CD4-positive, alpha-beta T cell treated with Interleukin-21 for 1 hour (primary cell): ENCODE measurements at places on chromosomes 2 and 18.
A peak's percentile ranks its signal among the peaks of the same experiment; 100 is the strongest.

- DNase-seq, result no peak
These were observed 127.7 kb upstream of the GLI2 start for GRCh38 chr2:120607996-120608395.

- DNase-seq, result no peak
These were observed 256.7 kb upstream of the TNP1 start for GRCh38 chr2:217116610-217117009.

DNA sequence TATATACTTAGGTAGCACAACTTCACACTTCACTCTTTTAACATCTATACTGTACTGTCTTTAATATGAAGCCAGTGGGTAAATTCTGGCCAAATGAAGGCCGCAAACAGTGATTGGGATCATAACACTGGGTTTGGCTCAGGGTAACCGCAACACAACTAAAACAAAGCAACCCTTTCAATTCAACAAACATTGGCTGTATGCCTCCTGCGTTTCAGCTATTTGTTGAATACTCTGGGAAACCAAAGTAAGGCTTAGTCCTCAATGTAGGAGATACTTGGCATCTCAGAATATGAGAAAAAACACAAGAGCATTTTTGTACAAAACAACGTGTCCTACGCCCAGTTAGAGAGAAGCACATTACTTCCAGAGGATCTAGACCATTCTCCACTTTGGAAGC lies 693.3 kb upstream of the KLHL29 start:
- DNase-seq, result no peak

DNA sequence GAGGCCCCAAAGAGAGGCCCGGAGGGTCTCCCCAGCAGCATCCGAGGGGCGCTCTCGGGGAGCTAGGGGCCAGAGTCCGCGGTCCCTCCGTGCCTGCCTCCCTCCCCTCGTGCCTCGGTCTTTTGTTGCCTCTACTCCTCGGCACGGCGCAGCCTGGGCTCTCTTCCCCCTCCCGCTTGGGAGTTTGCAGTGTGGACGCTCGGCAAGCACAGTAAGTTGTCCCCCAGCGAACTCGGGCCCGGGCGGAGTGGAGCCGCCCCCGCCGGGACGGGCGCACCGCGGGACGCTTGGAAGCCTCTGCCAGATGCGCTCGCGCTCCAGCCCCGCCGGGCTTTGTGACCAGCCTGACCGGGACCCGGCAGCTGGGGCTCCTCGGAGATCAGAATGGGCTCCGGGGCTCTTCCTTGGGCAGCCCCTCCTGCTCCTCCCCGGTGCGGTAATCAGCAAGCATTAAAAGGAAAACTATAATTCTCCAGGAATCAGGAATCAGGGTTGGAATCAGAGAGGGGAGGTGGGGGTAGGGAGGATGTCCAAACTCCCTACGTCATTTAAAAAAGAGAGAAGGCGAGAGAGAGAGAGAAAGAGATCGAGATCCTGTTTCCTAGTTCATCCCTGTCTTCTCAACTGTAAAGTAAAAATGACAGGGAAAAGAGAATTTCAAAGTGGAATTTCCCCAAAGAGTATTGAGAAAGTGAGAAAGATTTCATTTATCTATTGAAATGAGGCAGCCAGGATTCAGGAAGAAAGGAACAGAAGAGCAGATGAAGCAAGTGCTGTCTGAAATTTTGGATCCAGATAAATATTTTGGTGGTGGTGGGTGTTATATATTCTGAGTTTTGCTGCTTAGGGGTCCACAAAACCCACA lies 786 bp upstream of the TMEM200C start:
- no peak for DNase-seq

DNA sequence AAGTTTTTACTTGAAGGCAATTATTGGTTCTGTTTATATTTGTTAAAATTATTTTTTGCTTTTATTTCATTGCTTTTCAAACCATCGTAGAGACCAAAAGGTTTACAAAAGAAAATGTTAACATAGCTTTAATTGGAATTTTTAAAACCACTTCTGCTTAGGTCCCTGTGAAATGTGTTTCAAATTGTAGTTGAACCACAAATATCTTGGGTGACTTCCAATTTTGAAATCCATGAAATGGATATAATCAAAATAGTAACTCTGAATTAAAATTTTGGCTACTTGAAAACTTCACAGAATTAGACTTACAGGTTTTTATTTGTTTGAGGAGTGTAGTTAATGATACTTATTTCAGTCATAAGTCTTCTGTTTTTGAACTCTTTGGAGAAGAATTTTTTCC lies 3.1 kb upstream of the SPAG16 start:
- no peak for DNase-seq

GRCh38 chr2:134782792-134783191 lies 55.6 kb upstream of the ACMSD start:
- peak; percentile 6 for DNase-seq

DNA sequence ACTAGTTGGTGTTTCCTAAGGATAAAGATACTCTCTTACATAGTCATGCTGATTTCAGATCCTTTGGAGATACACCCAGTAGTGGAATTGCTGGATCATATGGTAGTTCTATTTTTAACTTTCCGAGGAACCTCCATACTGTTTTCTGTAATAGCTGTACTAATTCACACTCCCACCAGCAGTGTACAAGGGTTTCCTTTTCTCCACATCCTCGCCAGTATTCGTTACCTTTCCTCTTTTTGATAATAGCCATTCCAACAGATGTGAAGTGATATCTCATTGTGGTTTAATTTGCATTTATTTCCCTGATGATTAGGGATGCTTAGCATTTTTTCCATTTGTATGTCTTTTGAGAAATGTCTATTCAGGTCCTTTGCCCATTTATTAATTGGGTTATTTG lies 34.0 kb downstream of the ACTR2 start:
- no peak for DNase-seq

GRCh38 chr2:446963-447530 lies 159.2 kb upstream of the ALKAL2 start:
- no peak for DNase-seq

GRCh38 chr2:109226128-109226527 lies 97.1 kb downstream of the SH3RF3 start:
- no peak for DNase-seq

DNA sequence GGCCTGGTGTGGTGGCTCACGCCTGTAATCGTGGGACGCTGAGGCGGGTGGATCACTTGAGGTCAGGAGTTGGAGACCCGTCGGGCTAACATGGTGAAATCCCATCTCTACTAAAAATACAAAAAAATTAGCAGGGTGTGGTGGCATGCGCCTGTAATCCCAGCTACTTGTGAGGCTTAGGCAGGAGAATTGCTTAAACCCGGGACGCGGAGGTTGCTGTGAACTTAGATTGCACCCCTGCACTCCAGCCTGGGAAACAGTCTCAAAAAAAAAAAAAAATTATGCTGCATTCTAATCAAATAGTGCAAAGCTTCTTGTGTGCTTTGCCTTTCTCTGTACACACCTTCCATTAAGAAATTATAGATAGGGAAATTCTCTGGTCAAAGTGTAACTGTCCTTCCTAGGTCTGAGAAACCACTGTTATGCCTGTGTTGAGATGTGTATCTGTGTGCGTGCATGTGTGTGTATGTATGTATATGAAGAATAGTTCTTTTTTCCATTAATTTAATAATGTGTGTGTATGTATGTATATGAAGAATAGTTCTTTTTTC lies 2.5 kb downstream of the CD28 start:
- no peak for DNase-seq

DNA sequence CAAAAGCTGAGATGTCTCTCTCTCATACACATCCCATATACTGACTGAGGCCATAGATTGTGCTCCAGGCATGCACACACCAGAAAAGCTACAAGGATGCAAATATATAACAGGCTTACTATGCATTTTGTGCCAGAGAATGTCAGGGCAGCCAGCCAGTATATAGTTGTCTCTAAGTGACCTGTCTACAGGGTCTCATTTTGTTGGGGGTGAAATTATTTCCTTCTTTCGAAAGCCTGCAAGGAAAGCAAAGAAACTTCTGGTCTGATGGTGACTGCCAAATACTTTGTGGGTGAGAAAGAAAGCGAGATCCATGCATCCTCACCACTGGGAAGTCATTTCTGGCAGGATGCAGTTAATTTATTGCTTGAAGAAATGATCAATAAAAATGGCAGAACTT lies 70.2 kb downstream of the CDCA7 start:
- no peak for DNase-seq

- no peak for DNase-seq
These were observed 39.7 kb upstream of the SOCS6 start for GRCh38 chr18:70249118-70249517.

- DNase-seq, result no peak
These were observed 19.9 kb upstream of the SCLY start for GRCh38 chr2:238040918-238041317.

DNA sequence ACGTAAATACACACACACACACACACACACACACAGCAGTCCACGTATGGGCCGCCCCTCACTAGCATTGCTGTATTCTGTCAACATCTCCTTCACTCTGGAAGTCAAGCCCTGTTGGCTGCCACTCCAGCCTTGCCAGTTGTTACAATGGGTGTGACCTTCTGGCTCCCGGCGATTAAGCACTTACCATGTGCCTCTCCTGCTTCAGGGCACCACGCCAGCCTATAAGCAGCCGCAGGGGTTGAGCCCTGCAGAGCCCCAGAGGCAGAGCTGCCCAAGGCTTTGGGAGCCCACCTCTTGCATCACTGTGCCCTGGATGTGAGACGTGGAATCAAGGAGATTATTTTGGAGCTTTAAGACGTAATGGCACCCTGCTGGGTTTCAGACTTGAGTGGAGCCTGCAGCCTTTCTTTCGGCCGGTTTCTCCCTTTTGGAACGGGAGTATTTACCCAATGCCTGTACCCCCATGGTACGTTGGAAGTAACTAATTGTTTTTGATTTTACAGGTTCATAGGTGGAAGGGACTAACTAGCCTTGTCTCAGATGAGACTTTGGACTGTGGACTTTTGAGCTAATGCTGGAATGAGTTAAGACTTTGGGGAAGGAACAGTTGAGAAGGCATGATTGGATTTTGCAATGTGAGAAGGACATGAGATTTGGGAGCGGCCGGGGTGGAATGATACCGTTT lies 54.5 kb upstream of the ROCK2 start:
- DNase-seq, result no peak

DNA sequence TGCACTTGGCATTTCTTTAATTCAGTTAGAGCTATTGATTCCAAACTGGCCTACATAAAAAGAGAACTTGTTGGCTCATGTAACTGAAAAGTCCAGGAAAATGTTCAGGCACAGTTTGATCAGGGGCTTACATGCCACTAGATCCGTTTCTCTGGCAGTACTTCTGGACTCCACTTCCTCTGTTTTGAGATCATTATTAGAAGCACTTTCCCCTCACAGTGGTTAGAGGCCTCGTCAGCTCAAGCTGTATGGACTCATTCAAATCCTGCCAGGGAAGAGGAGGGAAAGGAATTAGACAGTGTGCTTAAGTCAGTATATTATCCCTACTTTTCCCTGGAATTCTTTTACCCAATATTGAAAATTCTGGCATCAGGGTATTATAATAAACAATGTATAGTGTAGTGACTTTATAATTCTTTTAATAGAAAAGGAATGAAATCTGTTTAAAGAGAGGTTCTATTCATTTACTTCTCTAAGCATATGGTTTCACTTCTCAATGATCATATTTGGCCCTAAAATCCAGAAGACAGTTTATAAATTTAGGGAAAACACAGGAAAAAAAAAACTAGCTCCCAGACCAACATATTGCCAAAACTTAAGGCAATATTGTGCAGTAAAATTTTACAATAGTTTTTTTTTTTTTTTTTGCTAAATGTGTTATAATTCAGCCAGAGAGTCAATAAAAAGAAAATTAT lies 92.0 kb downstream of the ARMC9 start:
- DNase-seq, result no peak
